ENCODE measurements at places on chromosomes 5 and 9.

DNA sequence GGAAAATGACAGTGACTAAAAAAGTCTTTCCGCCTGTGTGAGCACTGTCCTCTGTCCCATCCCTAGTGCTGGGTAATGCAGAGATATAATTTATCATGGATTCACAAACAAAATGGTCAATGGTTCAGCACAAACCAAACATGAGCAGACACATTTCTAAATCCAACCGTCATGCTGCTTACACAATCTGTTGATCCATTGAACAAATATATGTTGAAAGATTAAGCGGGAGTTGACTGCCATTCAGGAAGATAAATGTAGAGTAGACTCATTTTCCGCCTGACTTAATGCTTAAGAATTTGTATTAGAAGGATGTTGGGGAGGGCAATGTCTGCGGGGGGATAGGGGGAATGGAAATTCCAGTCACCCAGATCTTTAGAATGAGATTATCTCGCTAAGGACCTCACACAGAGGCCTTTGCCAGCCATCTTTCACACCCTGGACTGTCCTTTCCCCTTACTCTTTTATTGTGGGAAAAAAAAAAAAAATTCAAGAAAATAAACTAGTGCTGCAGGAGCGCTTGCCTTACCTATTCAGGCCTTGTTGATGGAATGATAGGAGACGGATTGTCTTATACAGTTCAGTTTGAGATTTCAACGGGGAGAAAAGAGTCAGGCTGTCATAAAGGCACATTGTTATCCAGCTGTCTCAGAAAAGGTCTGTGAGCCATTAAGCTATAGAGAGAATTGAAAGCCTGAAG lies 153.7 kb downstream of the TLE1 start:
- no peak for DNase-seq

GRCh38 chr9:84330246-84330645 lies 10.3 kb downstream of the SLC28A3 start:
- DNase-seq = no peak

GRCh38 chr5:61504143-61504770 lies 172.2 kb downstream of the ZSWIM6 start:
- no peak for DNase-seq

GRCh38 chr5:135753990-135754389 lies 80.5 kb upstream of the SLC25A48 start:
- no peak for DNase-seq

DNA sequence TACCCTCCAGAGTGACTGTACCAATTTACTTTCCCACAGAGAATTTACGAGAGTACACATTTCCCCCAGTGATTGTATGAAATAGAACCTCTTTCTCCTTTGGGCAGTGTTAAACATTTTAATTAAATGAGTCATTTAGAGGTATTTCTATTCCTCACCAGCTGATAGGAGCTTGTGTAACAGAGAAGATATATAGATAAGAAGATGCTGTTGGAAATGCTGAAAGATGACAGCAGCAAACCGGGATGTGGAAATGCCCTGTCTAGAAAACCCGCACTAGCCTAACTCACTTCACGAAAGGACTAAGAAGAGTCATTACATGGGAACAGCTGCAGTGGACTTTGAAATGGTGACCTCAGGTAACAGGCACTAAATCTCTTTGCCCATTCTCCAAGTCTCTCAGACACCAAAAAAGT lies 68.3 kb downstream of the LPAR1 start:
- DNase-seq = no peak

- DNase-seq = no peak
These were observed 480.0 kb downstream of the NR2F1-AS1 start for GRCh38 chr5:93100976-93101375.

DNA sequence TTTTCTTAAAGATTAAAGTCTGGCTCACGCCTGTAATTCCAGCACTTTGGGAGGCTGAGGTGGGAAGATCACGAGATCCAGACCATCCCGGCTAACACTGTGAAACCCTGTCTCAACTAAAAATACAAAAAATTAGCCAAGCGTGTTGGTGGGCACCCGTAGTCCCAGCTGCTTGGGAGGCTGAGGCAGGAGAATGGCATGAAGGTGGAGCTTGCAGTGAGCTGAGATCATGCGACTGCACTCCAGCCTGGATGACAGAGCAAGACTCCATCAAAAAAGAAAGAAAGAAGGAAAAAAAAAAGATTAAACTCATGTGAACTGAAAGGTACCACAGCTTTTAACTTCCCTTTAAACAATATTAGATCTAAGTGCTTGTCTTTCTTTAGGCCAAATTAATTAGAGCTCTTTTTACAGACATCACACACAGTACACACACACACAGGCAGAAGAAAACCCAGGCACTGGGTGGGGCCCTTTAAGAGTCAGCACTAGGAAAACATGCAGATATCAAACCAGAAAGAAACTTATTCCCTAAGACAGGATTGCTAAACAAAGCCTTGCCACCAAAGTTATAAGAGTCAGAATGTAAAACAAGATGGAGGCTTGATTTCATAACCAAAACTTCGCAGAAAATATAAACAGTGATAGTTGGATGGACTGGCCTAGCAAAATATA lies 29.3 kb upstream of the UHRF2 start:
- DNase-seq = no peak

DNA sequence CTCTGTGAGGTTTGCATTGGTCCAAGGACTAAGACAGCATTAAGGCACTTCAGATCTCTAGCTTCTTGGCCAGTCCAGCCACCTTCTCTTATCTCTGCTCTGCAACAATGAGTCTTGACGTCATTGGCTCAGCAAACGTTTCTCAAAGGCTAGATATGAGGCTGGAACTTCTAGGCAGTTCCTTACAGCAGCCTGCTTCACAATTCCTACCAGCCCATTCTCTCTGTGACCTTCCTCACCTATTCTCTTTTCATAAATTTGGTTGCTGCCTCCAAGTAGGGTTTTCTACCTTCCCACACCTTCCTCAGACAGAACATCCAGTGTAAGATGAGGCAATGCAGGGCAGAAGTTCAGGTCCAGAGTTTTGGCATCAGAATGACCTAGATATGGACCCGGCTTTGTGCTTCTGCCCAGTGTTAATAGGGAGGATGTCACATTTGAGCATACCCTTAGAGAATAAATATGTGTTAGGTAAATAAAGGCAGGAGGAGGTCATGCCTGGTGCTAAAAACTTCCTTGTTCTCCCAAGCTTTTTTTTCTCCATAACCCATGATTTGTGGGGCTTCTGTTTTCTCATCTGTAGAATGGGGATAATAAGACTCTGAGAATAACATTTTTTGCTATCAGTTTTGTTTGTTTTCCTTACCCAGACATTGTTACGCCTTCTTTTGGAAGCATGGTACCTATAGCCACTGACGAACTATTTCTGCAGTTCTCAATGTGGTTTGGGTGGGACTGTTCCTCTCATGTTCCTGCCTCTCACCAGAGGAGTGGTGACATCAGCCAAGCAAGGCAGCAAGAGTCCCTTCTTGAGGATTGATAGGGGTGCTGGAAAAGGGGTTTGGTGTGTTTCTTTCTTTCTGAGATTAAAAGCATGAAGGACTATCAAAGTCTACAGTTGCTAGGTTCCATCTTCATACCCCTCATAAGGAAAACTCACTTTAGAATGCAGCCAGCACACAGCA lies 220.6 kb upstream of the TRIM32 start:
- no peak for DNase-seq

GRCh38 chr5:116673453-116673852 lies 98.8 kb upstream of the SEMA6A start:
- no peak for DNase-seq

DNA sequence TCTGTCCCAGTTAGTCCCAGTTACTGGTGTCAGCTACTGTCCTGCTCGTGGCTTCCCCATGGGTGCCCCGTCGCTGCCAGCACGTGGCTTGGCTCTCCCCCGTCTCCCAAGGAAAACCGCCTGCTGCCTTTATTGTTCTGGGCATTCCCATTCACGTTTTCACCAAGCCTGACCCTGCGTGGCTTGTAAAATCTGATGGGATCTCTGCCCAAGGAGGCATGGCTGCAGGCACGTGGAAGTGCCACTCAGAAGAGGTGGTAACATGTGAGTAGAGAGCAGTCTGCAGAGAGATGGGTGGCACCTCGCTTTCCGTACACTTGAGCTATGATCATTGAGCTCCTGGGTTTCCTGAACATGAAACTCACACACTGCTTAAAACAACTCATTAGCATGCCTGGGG lies 429.2 kb upstream of the KLF4 start:
- no peak for DNase-seq

DNA sequence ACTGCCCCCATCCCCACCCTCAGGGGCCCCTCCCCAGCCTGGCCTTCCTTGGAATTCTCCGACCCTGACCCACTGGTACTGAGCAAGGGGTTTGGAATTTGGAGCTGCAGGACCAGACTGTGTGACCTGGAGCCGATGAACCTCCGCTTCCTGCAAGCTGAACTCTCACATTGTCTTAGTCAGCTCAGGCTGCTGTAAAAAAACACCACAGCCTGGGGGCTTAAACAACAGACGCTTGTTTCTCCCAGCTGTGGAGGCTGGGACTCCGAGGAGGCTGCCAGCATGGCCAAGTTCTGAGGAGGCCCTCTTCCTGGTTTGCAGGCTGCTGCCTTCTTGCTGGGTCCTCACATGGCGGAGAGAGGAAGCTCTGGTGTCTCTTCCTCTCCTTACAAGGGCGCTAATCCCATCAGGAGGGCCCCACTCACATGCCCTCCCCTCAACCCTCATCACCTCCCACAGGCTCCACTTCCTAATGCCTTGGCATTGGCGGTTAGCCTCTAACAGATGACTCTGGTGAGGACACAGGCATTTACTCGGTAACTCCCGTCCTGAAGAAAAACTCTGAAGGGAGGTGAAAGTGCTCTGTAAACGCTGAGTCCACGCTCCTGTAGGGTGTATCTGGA lies 42.4 kb downstream of the C5orf15 start:
- no peak for DNase-seq

DNA sequence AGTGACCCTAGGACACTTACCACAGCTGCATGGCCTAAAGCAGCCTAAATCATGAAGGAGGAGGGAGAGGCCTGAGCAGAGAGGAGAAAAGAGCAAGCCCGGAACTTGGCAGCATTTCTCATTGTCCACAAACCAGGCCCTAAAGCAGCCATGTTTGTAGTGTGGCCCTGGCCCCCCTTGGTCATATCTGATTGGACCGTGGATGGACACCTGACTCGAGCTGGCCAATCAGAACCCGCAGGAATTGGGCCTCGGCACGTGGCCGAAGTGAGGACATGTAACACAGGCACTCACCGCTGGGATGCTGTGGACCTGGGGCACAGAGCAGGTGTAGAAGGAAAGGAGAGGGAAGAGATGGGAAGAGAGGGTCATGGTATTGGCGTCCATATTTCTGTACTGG lies 56.9 kb downstream of the ASS1 start:
- DNase-seq = no peak

GRCh38 chr9:35840881-35841644 lies 12.0 kb downstream of the TMEM8B start:
- no peak for DNase-seq

GRCh38 chr9:132813115-132813771 lies 64.8 kb downstream of the AK8 start:
- DNase-seq = no peak

DNA sequence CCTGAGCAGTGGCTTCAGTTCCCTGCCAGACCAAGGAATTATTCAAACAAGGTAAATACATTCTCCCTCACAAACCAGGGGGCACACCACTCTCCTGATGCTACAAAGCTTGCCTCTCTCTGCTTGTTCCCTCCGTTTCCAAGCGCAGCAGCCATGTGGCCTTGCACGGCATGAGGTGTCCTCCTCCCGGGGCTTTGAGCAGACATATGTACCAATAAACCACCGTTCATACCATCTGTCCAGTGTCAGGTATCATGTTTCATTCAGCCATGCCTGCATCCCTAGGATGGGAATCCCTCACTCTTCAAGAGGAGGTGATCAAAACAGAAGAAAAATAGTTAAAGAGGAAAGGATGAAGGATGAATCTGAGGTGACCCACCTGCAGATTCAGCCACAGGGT lies 282.7 kb downstream of the ENC1 start:
- no peak for DNase-seq

GRCh38 chr9:75889977-75890471 lies 449 bp upstream of the PCSK5 start:
- peak; percentile 9 for DNase-seq

DNA sequence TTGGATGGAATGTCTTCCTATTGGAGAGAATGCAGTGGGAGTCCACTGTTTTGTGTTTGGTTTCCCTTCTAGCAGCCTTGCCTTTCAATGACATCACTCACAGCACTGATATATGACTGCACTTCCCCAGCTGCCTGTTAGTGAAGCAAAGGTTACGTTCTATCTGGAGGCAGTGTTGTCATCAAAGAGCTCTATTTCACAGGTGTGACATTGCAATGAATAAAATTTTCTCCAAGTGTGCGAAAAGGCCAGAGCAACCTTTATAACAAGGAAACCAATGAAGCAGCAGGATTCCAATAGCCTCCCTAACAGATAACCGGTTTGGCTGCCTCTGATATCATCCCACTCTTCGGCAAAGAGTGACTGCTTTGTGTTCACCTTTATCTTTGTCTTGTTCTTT lies 523.5 kb upstream of the ZNF608 start:
- DNase-seq = no peak

DNA sequence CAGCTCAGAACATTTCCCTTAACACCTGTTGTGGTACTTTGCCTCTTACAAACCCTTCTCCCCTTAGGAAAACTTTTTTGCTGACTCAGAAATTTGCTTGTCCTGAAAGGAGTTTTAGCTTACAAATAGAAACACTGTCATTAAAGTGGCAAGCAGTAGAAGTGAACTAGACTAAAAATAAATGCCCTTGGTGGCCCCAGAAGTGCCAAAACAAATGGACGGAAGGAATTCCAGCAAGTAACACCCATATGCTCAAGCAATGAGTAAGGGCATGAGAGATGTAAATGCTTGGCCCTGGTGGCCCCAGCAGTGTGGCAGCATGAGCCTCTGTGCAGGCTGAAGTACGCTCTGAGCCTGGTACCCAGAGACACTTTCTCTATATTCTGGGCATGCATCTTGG lies 8.6 kb downstream of the VLDLR start:
- DNase-seq = no peak

DNA sequence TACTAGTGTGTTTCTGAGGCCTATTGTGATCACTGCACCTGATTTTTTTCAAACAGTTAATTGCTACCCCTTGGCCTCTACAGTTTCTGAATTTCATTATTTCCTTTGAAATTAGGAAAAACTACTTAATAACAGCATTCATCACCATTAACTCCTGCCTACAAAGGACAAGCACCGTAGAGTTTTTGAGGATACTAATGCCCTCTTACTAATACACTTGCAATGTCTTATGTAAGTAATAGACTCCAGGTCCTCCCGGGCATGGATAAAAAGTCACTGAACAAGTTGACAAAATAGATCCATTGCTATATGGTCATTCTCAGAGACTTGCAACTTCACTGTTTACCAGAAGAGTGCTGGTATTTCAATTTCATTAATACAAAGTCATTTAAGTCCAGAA lies 1172.5 kb downstream of the CDH12 start:
- DNase-seq = no peak

GRCh38 chr9:136554870-136555269 lies 9.0 kb upstream of the NOTCH1 start:
- DNase-seq = no peak

DNA sequence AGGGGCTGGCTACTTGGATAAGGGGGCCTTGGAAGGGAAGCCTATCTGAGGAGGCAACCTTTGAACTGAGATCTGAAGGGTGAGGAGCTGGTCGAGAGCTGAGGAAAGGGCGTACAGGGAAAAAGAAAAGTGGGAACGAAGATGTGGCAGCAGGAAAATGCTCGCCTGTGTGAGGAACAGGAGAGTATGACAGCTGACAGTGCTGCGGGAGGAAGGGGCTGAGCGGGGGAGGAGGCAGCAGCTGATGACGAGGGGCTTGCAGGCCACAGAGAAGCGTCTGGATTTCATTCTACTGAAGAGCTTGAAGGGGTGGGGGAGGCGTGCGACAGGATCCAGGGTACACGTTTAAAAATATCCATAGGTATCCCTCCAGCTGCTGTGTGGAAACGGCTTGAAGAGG lies 28.9 kb downstream of the SH3PXD2B start:
- DNase-seq = no peak
